ENCODE measurements at places on chromosomes 2 and 18.

GRCh38 chr2:198807131-198807530, 650.6 kb downstream of the SATB2 start:
- DNase-seq = no peak

GRCh38 chr2:43877782-43878464, 39.2 kb downstream of the ABCG8 start:
- no peak for DNase-seq

DNA sequence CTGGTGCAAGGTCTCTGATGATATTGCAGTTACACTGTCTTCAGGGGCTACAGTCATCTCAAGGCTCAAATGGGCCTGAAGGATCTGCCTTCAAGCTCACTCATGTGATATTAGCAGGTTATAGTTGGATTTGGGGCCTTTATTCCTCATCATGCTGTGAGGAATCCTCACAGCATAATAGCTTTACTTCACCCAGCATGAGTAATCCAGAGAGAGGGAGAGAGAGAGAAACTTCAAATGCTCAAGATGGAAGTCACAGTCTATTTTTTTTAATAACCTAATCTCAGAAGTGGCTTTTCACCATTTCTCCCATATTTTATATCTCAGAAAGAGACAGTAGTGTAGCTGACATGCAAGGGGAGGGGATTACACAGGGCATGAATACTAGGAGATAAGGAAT, 658.7 kb downstream of the EPHA4 start:
- DNase-seq = no peak

GRCh38 chr18:37266290-37266689, 299.3 kb downstream of the CELF4 start:
- DNase-seq = peak; percentile 68

- DNase-seq = no peak
Measured at GRCh38 chr2:88707003-88707402, 15.5 kb downstream of the RPIA start.

DNA sequence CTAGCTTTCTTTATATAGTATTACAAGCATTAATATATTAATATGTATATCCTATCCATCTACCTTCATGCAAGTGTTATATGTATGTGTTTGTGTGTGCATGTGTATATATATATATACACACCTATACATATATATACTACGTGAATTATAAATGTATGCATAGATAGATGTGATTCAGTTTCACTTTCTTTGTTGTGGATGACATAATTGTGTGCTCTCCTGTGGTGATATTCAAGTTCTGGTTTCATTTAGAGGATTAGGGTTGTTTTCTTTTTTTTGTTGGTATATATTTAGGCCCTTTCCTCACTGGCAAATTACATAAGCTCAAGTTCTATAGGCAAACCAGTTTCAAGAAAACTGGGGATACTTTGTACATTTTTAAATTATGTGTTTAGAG, 225.7 kb upstream of the FANCL start:
- DNase-seq = no peak

GRCh38 chr2:224284134-224284946, 117.6 kb downstream of the FAM124B start:
- no peak for DNase-seq

DNA sequence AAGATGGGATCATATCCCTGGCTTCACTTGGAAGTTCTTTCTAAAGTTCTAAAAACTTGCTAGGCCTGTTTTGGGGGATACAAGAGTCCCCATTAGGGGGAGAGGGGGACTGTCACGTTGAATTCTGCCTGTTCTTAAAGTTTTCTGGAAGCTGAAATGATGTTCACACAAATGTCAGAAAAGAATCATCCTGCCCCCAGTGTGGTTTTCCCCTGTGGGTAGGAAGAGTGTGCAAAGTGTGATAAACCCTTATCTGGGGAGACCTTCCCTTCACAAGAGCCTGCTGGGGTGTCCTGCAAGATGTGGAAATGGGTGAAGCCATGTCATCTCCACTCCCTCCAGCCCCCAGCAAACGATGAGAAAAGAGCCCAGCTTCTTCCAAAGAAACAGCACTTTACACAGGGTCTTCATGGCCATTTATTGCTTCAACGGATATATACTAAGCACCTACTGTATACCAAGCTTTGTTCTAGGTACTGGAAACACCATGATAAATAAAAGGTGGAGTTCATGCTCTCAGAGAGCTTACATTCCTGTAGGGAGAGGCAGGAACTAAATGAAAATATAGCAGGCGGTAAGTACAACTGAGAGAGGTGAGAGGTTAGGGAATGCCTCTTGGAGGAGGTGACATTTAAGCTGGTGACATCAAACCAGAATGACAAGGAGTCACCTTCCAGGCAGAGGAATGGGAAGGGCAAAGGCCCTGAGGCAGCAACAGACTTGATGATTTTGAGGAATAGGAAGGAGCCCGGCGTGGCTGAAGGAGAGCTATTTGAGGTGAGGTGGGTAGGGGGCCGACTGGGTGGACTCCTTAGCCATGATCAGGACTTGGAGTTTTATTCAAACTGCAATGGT, 1.6 kb downstream of the MFSD2B start:
- no peak for DNase-seq

DNA sequence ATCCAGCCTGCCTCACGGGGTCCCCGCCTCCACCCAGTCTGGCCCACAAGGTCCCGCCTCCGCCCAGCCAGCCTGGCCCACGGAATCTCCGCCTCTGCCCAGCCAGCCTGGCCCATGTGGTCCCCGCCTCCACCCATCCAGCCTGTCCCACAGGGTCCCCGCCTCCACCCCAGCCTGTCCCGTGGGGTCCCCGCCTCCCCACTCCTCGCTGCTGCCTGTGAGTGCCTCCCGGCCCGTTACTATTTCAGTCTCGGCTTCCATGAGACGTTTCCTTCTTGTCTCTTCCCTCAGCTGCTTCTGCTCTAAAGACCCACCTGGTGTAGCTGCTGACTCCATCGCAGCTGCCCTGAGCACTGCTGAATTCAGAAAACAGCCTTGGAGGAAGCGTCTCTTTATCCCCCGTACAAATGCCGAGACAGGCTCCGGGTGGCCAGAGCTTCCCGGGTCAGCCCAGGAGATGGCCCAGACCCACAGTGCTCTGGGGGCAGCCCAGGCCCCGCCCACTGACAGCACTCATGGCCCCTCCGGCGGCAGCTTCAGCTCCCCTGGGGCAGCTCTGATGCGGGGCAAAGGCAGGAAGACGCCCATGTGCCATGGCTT, 69.8 kb downstream of the NFATC1 start:
- no peak for DNase-seq

- no peak for DNase-seq
Measured at GRCh38 chr2:232238596-232238995, 140.0 kb upstream of the ALPP start.

DNA sequence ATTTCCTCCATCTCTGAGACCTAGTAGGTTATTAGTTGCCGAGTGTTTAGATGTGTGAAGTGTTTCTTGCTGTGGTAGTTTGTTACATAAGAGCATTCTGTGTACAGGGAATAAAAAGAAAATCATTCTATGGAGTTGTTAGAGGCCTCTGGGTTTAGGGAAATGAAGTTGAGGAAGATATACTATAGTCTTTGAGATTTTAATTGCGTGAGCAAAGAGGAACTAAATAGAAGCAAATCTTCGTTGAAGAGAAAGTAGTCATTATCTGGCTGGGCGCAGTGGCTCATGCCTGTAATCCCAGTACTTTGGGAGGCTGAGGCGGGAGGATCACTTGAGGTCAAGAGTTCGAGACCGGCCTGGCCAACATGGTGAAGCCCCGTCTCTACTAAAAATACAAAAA, 19.0 kb downstream of the USP39 start:
- DNase-seq = no peak

DNA sequence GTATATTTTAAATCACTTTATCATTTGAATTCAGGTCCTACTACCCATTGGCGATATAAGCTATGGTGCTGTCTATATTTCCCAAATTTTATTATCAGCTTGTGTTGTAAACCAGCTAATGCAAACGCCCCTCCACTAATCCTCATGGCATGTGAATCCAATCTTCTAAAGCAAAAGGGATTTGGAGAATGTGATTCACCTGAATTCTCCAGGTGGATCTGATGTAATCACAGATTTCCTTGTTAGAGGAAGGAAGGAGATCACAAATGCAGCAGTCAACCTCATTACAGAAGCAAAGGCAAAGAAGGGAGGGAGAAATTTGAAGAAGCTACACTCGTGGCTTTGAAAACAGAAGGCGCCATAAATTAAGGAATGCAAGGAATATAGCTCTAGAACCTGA, 431.1 kb upstream of the CDH19 start:
- no peak for DNase-seq

DNA sequence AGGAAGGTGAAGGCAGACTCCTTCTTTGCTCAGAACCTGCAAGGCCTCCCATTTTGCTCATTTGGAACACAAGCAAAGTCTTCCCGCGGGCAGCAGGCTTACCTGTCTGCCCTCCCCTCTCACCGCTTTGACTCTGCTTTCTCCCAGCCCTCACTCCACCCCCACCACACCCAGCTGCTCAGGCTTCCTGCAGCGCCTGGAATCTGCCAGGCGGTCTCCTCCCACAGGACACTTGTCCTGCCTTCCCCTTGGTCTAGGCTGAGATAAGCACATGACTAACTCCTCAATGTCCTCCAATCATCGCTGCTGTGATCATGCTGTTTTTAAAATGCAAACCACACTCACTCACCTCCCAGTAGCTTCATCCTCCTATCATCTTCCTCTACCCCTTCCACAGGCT, 430.0 kb downstream of the ZNF516 start:
- no peak for DNase-seq

GRCh38 chr2:176817061-176817565, 395.5 kb upstream of the HNRNPA3 start:
- DNase-seq = peak; percentile 26

- DNase-seq = no peak
Measured at GRCh38 chr2:11430729-11431128, 35.2 kb downstream of the E2F6 start.

GRCh38 chr2:28737655-28738054, 14.0 kb upstream of the PPP1CB start:
- no peak for DNase-seq

DNA sequence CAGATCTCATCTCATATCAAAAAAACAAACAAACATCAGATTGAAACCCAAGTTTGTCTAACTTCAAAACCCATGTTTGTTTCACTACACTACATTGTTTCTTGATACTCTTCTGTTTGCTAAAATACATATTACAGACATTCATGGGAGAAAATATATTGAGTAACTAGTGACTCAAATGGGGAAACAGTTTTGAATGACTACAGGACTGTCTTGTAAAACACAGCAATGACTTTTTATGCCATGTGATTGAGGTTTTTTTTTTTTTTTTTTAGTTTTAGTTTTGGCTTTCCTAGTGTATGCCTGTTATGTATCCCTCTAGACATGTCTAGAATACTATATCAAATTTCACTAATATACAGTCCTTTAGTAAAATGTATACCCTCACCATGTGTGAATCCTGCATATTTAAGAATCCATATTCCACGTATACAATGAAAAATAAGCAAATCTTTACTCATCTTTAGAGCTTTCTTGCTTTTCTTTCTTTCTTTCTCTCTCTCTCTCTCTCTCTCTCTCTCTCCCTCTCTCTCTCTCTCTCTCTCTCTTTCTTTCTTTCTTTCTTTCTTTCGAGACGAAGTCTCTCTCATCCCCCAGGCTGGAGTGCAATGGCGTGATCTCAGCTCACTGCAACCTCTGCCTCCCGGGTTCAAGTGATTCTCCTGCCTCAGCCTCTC, 46.6 kb upstream of the SERTAD2 start:
- DNase-seq = no peak

DNA sequence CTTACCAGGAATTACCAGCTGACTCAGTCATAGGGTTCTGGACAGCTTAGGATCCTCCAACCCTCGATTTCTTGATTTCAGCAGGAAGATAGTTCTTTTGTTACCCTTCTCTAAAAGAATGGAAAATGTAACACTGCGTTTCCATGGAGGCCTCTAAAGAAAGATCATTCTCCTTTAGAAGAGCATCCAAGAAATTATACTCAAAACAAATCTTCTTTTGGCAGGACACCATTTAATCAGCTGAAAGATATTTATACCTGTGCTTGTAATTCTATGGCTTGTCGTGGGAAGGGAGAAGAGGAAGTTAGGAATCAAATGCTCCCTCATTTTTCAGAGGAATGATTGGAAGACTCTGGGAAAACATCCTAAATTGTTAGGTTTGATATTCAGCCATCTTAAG, 130.5 kb downstream of the RAB3GAP1 start:
- no peak for DNase-seq

- DNase-seq = no peak
Measured at GRCh38 chr18:48824231-48824970, 126.4 kb downstream of the SMAD7 start.

DNA sequence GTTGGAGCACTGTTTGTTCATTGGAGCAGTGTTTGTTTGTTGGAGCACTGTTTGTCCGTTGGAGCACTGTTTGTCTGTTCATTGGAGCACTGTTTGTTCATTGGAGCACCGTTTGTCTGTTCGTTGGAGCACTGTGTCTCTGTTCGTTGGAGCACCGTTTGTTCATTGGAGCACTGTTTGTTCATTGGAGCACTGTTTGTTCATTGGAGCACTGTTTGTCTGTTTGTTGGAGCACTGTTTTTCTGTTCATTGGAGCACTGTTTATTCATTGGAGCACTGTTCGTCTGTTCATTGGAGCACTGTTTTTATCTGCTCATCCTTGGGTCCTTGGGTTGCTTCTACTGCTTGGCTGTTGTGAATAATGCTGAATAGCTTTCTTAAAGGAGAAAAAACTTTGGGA, 74.7 kb downstream of the ZNF407 start:
- no peak for DNase-seq

DNA sequence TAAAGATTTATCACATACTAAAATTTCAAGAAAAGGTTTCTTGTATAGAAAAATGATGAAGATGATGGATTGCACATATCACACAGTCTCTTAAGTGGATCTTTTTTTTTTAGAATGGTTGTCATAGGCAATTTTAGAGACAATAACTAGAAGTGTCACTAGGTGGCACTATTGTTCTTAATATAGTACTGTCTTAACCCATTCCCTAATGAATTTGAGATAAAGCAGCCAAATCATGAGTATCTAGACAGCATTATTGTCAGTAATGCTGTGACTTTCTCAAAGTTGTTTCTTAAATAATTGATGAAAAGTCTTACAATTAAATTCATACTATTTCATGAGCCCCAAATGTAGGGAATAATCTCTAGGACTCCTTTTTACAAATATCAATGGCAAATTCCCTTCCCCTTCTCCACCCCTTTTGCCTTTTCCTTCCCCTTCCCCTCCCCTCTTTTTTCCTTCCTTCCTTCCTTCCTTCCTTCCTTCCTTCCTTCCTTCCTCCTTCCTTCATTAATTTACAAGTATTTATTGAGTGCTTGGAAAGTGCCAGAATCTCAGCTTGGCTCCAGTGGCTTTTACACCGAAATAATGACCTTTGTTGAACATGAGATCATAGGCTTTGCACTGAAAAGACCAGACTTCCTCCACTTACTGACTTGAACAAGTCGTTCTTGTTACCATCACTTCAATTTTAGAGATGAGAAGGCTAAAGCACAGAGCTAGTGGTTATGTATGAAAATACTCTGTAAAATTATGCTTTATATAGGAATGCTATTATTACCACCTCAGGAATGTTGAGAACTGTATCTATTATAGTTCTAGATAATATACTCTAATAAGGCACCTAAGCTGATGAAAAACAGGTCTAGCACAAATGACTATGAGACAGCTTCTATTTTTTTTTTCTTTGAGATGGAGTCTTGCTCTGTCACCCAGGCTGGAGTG, 19.8 kb downstream of the MYL12B start:
- DNase-seq = peak; percentile 75

- DNase-seq = no peak
Measured at GRCh38 chr18:73843455-73843854, 304.2 kb downstream of the FBXO15 start.

- no peak for DNase-seq
Measured at GRCh38 chr18:35174093-35174731, 66.6 kb upstream of the ZNF397 start.
